ENCODE measurements at places on chromosomes 4 and X.

DNA sequence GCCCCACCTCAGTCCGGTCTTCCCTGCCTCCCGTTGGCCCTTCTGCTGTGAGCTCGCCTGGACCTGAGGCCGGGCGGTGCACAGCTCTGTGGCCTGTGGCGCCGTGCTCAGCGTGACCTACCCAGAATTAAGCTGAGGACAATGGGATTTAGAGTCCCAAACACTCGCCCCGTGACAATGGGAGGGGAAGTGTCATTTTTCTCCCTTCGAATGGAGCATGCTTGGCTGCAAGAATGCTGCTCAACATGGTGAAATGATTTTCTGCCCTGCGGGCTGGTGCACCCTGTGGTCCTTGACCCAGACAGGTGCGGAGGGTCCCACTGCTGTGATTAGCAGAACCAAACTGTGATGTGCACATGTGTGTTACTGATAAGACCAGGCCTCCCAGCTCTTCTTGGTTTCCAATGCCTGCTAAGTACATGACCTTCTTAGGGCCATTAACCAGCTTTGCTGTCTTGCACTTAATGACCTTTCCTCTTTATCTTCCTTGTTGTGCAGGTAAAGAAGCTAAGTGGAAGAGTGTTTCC, 772 bp downstream of the EOLA1 start:
- no peak for DNase-seq

DNA sequence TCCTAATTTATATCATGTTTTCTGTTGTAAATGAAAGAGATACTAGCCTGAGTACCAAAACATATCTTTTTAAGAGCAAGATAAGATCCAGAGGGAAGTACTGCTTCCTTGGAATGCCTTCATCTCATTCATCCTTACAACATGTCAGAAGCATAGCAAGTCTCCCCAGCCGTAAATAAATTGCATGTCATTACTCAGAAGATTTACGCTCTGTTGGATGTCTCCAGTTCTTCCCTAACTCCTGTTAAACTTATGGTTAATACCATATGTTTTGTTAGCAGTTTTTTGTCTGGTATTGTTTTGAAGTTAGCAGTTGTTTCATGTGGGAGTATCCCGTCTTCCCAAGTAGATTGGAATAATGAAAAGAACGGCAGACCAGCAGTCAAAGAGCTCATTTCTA, 7.5 kb upstream of the GPC3 start:
- DNase-seq: no peak

GRCh38 chr4:185845966-185846365, 34.0 kb upstream of the SORBS2 start:
- DNase-seq: no peak

DNA sequence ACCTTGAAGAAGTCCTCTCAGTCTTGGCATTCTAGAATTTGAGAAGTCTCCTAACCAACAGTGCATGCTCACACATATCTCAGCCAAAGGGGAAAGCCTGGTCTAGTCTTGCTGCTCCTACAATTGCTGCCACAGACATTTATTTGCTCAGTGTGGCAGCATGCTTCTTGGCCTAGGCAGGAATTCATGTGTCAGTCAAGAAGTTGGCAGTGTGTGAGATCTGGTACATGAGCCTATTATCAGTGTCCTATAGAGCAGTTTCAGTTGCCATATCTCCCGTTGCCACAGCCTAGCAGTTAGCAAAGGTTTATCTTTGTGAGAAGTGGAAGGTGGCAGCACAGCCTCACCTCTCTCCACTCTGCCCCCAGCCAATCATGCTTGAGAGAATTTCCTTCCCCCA, 176.9 kb upstream of the ARHGEF9 start:
- no peak for DNase-seq
